ENCODE measurements at places on chromosomes 3 and 15. TPM values are rescaled to one million over a fixed set of nuclear protein-coding genes. Genes with fewer than 3 reads are reported as not detected.

The ACVR2B gene
- total RNA-seq, result 3.8 TPM

DNA sequence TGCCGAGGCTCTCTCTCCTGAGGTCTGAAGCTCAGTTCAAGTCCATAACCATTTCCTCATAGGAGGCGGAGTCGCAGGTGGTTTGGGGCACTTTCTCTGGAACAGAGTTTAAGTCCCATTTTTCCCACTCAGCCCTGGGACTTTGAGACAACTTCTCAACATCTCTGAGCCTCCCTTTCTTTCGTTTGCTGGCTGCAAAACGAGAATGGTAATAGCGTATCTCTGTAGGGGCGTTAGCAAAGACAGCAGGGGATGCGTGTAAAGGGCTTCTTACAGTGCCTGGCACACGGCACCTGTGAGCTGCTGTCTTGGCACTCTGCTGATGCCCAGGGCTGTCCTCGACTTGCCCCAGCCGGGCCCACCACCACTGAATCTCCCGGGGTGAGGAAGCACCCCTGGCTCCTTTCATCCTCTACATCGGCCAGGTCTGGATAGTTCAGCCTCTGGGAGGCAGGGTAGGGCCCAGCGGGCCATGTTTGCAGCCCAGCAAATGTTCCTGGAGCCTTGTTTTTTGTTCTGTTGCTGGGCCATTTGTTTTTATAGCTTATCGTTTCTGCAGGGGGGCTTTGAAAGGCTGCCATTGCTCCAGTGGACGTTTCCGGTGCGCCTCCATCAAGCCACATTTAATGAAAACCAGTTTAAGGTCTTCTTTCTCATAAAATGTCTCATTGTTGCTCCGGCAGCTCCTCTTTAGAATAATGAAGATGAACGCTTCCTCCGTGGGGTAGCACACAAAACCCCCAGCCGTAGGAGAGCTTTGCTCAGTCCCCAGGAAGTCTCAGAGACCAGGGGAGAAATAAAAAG, 60.0 kb upstream of the WNT5A start:
- no peak for DNase-seq

- no peak for DNase-seq
Measured at GRCh38 chr3:141413391-141413790, 45.1 kb downstream of the ZBTB38 start.

- DNase-seq, result no peak
Measured at GRCh38 chr3:46261926-46262594, 19.8 kb downstream of the CCR3 start.

DNA sequence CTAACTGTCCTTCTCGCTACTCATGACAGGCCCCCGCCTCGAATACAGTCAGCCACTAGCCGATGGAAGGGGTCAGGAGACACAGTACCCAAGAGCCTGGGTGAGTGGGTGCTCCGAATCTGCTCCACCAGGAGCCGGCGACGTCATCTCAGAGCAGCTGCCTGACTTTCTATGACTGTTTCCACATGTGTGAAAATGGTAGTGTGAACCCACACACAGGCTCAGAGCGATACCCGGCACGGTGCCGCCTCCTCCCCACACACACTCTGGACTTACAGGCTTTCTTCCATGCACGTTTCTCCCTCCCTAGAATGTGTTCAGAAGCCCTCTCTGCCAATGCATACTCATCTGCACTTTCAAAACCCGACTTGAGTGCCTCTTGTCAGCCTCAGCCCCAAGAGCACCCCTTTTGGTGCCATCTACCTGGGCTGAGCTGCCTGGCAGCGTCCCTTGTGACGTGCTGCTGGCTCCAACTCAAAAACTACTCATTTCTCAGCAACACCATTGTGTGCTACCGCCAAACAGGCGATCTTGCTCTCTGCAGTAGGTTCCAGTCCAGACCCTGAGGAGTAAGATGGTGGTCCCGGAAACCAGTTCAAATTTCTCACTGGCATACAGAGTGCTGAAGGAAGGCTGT, 29.7 kb downstream of the VGLL4 start:
- no peak for DNase-seq

The GOLGA6B gene
- not detected for total RNA-seq

The GTF2A2 gene
- total RNA-seq, result 109 TPM

- DNase-seq, result no peak
Measured at GRCh38 chr3:147412917-147413685, 3.9 kb downstream of the ZIC1 start.

GRCh38 chr3:45904931-45905330, 18.6 kb downstream of the CCR9 start:
- no peak for DNase-seq

GRCh38 chr3:146845361-146845760, 240.2 kb upstream of the PLSCR5 start:
- no peak for DNase-seq

The CAND2 gene
- 0.62 TPM for total RNA-seq

The NEK10 gene
- 4.0 TPM for total RNA-seq

GRCh38 chr3:63279005-63279841, 1.1 kb downstream of the SYNPR start:
- DNase-seq, result no peak

DNA sequence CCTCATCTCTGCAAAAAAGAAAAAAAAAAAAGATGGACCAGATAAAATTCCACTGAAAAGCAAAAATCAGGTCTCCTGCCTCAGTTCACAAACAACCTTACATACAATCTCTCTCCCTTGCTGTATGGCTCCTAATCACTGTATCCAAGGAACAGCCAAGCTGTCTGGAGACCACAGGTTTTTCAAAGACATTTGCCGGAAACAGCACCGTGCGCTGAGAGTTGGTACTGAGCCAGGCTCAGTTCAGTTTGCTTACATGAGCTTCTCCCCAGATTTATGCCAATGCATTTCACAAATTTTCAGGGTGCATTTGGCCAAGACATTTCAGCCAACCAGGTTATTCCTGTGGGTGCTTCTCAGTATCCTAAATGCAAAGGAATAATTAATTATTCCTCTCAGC, 4.1 kb downstream of the ACP3 start:
- DNase-seq, result no peak

- no peak for DNase-seq
Measured at GRCh38 chr3:112865757-112866156, 19.1 kb upstream of the CD200R1L start.

DNA sequence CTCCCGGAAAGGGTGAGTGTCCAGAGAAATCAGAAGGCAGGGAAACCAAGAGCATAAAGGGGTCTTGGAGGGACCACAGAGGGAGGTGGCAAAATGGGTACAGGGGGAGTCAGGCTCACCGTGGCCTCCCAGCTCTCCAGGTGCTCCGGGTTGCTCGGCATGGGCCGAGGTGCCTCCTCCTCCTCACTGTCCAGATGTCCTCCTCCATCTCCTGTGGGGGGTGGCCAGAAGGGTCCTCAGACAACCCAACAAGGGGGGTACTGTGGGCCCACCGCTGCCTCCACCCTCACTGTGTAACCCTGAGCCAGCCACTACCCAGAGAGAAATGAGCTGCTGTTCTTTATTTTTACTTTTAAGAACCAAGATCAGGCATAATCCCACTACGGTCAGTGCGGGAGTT, 30.4 kb upstream of the OR4F6 start:
- DNase-seq, result no peak

DNA sequence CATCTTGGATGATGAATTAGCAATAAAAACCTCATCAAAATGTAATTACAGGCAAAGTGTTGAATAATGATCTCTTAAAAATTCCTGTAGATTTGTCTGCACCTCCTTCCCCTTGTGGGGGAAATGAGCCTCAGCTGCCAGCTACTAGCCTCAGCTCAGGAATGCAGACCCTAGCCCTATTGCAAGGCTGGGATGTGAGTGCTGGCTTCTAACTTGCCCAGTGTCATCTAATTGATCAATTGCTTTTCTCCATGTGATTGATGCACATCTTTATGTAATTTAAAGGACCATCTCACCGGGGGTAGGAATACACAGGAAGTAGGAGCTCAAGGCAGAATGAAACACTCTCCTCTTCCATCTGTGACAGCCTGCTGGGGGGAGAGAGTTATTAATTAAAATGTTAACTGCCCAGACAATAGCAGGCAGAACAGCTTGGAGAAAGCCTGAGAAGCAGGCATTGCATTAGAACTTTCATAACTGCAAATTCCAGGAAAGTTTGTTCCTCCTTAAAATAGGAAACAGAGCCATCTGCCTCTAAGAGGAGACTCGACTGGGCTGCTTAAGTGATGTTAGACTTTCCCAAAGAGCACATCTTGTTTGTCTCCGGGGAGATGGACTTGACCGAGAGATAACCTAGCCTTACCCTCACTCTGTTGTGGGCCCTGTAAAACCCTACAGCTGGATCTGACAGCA, 69.6 kb downstream of the LRTM1 start:
- no peak for DNase-seq

- DNase-seq, result no peak
Measured at GRCh38 chr3:71690341-71690841, 34.8 kb downstream of the EIF4E3 start.

The ALDH1A3 gene
- not detected for total RNA-seq

DNA sequence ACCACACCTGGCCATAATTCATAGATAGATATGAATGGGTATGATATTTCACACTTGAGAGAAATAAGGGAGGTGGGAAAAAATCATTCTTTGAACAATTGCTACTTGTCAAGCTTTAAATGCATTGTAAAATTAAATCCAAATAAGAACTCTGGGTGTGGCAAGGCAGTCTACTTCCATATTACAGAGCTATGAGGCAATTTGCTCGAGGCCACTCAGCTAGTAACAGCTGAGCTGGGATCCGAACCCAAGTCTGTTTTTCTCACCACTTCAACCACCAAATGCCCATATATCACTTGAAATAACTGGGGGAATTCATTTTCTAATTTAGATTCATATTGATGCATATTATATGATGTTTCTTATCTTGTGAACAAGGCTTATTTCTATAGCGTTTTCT, 482.2 kb upstream of the ADAMTS9 start:
- DNase-seq, result no peak

DNA sequence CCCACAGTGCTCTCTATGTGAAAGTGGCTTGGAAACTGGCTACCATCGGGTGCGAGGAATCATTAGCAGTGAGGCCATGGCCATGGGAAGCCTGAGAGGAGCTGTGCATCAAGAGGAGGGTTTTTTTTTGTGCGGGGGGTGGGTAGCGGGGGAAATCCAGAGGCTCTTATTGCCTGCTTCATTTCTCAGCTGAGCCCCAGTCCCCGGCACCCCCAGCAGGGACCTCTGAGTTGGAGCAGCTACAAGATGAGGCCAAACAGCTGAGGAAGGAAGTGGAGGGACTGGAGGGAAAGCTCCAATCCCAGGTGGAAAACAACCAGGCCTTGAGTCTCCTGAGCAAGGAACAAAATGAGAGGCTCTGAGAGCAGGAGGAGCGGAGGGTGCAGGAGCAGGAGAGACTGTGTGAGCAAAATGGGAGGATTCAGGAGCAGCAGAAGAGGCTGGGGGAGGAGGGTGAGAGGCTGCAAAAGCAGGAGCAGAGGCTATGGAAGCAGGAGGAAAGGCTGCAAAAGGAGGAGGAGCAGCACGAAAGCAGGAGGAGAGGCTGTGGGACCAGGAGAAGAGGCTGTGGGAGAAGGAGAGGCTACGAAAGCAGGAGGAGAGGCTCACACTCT, 76.7 kb downstream of the ADAMTS7 start:
- no peak for DNase-seq

The EHHADH gene
- 0.64 TPM for total RNA-seq

DNA sequence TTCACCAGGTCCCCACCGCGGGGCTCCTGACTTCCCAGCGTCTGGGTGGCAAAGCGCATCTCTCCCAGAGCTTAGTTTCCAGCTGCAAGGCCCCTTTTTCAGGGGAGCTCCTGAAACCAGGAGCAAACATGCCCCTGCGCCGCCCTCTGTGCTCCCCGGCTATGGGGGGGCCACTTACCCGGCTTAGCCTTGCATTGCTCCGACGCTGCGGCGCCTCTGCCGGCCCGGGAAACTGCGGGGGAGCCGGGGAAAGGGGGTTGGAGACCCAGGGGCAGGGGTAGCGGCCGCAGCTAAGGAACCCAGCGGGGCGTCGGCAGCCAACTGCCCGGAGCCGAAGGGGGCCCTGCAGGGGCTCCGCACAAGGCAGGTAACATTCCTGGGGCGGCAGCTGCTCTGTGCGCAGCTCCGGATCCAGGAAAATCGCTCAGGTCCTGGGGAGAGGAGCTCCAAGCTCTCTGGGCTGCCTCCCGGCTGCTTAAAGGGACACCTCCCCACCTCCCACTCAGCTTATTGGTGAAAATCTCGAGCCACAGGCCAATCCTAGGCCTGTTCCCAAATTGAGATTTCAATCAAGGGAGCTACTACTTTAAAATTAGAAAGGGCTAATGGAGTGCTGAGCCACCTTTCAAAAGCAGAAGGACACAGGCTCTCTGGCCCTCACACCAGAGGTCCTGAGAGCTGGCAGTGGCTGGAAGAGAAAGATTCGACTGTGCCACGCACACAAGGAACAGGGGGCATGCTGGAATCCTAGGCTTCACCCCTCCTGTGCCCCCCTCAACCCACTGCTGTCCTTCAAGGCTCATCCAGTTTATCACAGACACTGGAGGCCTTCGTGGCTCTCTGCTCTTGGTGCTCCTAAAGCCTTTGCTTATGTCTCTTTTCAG, 42.7 kb upstream of the PRICKLE2 start:
- no peak for DNase-seq

GRCh38 chr3:98563661-98564281, 29.6 kb downstream of the CPOX start:
- DNase-seq, result no peak

- no peak for DNase-seq
Measured at GRCh38 chr3:31571325-31571724, 38.6 kb downstream of the STT3B start.

GRCh38 chr15:57376696-57377477, 582 bp downstream of the CGNL1 start:
- no peak for DNase-seq

DNA sequence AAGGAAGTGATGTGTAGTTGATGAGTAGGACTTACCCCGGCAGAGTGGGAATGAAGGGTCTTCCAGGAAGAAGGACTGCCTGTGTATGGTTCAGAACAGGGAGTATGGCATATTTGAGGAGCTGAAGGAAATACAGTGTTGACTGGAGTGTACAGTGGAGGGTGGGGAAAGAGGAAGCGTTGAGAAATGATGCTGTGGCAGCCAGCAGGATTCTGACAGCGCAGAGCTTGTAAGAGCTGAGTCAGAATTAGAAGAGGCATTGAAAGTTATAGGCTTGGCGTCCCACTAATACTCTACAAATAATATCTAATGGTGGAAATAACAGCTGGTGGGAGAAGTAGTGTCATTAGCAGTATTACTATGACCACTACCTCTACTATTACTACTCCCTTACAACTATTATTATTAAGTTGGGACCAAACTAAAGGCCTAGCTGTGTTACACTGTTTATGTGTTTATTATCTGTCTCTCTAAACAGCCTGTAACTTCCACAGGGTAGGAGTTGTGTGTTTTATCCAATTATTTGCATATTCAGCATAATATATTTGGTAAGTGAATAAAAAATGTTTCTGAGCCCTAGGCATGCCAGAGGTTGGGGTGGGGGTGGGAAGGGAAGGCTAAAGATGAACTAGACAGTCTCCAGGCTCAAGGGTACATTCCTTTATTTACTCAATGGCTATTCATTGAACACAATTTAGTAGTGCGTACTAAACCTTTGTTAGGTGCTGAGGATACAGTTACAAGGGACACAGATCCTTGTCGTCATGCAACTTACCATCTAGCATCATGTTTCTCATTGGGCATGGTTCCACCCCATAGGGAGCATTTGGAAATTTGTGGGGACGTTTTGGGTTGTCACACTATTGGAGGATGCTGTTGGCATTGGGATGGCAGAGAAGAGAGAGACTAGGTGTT, 428.8 kb upstream of the ONECUT1 start:
- no peak for DNase-seq

GRCh38 chr3:68819361-68819760, 113.0 kb downstream of the TAFA4 start:
- DNase-seq, result no peak

GRCh38 chr3:157370867-157371266, 65.8 kb upstream of the PTX3 start:
- no peak for DNase-seq

The CDHR4 gene
- total RNA-seq, result not detected

GRCh38 chr15:47184908-47185801, 532.1 kb upstream of the SEMA6D start:
- no peak for DNase-seq

The NFKBIZ gene
- total RNA-seq, result 314 TPM

The SEMA7A gene
- 40.8 TPM for total RNA-seq
